ENCODE measurements at places on chromosomes 3 and 15.

DNA sequence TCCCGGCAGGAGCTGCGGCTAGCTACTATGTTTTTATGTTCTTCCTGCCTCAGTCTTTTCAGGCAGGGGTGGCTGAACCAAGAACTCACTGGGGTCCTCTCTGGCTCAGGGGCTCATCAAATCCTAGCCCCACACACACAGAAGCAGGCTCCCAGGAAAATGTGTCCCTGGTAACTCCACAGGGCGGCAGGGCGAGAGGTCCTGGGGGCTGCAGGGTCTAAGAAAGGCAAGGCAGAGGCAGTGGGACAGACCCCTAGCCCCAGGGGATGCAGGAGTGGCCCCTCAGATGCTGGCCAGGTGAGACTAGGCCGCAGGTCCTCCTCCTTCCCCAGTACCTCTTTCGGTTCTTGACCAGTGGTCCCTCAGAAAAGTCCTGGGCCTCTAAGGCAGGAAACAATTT lies 48.9 kb downstream of the PTH1R start:
- DNase-seq: no peak

- DNase-seq: no peak
Measured at GRCh38 chr3:64385277-64385676, 160.0 kb upstream of the PRICKLE2 start.

GRCh38 chr15:78127882-78128281 lies 3.4 kb downstream of the CIB2 start:
- no peak for DNase-seq

DNA sequence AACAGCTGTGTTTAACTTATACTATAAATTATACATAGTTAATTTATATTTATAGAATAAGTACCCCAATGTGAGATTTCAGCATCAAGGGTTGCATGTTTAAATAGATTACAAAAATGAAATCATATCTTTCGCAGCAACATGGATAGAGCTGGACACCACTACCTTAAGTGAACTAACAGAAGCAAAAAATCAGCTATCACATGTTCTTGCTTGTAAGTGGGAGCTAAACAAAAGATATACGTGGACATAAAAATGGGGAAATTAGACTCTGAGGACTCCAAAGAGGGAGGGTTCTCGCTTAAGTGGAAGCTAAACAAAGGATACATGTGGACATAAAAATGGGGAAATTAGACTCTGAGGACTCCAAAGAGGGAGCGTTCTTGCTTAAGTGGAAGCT lies 626.5 kb upstream of the DPPA4 start:
- DNase-seq: no peak

DNA sequence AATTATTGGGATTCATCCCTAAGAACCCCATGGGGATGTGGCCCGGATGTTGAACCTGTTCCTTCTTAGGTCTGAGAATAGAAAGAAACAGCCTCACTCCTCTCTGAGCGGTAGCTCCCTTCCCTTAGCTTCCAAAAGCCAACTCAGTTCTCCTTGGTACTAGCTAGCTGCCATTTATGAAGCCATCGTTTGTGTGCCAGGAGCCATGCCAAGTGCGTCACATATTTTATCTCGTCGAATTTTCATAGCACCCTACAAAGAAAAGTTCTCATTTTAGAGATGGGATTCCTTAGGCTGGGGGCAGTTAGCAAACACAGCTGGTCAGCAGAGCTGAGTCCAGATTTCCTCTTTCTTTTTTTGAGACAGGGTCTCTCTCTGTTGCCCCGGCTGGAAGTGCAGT lies 45.4 kb upstream of the GLCE start:
- no peak for DNase-seq

Measured in CD4-positive, alpha-beta T cell treated with Interleukin-17A for 4 hours (primary cell).